Stimulated activated CD4-positive, alpha-beta T cell treated with anti-CD3 and anti-CD28 coated beads, Interleukin-12 subunit alpha, Interleukin-12 subunit beta, amount 100 ng/mL, for 4 hours (primary cell): ENCODE measurements at places on chromosomes 6 and 20.

GRCh38 chr6:41546475-41546865, 289 bp downstream of the FOXP4 start:
- peak; percentile 60 for DNase-seq

DNA sequence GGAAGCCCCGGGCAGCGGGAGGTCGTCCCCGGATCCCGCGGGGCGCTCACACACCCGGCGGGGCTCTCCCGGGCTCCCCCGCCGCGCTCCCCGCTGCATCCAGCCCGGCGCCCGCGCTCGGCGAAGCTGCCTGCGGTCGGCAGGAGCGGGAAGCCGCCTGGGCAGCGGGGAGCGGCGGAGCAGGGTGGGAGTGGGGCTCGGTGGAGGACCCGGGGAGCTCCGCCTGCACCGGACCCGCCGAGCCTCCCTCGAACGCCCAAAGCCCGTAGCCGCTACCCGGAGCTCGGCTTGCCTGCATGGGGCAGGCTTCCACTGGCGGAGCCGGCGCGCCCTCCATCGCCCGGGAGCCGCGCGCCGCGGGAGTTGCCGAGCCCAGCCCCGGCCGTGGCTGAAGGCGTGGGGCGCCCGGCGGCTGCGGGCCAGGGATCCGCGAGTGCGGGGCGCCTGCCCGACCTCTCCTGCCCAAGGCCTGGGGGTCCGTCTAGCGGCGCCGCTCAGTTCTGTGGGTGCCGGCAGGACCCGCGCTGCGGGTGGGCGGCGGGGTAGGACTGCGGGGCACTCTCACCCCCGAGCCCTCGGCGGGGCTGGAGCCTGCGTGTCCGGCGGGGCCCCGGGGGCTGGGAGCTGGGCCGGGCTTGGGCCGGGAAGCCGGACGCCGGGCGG, 671 bp downstream of the CDH4 start:
- no peak for DNase-seq

GRCh38 chr20:11676630-11677287, 240.9 kb upstream of the BTBD3 start:
- DNase-seq = no peak

DNA sequence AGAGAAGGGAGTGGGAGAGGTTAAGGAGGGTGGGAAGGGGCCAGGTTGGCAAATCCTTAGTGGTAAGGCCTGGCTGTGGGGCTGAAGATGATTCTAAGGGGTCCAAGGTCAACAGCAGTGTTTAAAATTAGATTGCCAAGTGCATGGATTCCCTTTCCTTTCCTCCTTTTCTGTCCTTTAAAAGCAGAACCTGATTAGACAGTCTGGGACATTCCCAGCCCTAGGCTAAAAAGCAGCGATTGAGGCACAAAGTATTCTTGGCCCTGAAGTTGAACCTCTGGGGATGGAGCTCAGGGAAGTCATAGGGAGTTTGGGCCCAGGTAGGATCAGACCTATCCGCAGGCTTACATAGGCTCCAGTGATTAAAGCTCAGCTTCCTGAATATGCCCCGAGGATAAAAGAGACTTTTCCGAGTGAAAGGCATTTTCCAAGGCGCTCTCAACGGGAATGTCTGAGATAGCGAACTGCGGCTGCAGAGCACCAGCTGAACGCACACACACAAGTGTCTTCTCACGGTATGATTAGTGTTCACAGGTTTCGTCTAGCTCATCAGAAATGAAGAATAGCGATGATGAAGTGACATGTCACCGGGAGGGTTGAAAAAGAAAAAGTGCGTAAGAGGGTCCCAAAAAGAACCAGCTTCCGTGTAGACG, 787 bp upstream of the CARMIL1 start:
- no peak for DNase-seq

DNA sequence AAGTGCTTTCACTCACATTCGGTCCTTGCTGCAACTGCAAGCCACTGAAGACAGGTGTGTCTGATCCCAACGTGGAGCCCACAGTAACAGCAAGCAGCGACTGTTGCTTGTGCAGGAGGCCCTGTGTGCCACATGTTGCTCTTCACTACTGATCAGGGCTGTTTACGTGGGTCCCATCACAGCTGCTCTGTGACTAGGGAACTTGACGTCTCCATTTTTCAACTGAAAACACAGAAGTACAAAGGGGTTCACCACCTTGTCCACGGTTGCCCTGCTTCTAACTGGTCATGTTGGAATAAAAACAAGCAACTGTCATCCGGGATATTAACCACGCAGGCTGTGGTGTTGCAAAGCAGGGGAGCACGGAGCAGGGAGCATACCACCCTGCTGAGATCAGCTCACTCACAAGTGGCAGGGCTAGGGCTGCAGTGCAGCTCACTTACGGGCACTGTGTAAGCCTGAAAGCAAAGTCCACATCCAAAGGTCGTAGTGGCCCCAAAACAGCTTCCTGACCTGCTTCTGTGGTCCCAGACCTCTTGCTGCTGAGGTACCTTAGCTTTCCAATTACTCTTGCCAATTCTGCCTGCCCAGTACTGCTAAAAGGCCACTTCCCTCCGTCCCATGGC, 105.8 kb upstream of the DUSP22 start:
- DNase-seq = no peak

GRCh38 chr6:326896-327537, 34.7 kb downstream of the DUSP22 start:
- DNase-seq = no peak

DNA sequence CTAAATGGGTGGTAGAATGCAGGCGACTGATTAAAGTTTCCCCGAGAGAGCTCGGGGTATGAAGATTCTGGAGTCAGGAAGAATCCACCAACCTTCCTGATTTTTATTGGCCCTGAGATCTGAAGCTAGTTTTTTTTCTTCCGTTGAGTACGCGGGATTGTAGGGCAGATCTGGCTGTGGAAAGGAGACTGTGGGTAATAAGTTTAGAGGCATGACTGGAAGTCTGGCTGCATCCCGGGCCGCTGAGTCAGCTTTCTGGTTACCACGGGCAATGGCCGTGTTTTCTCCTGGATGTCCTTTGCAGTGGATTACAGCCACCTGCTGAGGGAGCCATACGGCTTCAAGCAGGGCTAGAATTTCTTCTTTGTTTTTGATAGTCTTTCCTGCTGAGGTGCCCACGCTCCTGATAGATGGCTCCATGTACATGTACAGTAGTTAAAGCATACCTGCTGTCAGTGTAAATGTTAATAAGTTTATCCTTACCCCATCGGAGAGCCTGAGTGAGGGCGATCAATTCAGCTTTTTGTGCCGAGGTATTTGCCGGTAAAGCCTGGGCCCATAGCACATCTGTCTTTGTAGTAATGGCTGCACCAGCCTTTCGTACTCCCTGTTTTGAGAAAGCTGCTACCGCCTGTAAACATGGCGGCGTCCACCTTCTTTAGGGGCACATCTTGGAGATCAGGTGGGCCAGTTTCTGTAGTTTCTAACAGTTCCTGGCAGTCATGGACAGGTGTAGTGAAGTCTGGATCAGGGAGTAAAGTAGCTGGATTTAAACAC, 154.0 kb downstream of the TRIM27 start:
- DNase-seq = no peak
